ENCODE measurements at places on chromosomes 12 and 14.

DNA sequence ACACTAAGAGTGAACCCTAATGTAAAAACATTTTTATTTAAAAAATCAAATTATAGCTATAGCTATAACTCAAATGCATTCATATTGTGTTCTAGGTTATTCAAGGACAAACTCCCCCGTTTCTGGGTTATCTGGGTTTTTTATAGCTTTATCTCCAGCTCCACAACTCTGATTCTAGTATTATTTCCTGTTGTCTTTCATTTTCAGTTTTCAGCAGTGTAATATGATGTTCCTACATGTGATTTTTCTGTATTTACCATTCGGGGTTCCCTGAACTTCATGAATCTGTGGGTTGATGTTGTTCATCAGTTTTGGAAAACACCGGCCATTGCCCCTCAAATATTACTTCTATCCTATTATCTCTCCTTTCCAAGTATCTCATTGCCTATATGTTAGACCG, 221.9 kb upstream of the FOXN3 start:
- DNase-seq: no peak

GRCh38 chr14:105064721-105065143, 498 bp downstream of the GPR132 start:
- DNase-seq: peak; percentile 88

GRCh38 chr12:66119870-66120241, 10.7 kb downstream of the LLPH start:
- peak; percentile 62 for DNase-seq

- no peak for DNase-seq
Observed at GRCh38 chr12:94495445-94496115, 35.9 kb upstream of the CEP83 start.

DNA sequence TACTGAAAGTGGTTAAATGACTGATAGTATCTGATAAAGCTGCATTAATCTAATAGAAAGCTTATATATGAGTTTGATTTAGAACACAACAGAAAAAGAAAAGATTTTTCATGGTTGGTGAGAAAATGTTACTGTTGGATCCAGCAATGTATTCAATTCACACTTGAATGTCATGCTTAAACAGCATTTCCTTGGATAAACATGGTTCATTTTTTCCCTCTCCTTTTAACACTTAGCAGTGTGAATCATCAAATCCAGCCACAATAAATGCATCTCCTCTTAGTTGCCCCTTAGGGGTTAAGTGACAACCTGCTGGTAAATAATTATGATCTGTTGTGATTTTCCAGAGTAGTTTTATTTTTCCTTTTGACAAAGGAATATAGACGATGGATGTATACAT, 74.9 kb upstream of the GRIP1 start:
- no peak for DNase-seq

DNA sequence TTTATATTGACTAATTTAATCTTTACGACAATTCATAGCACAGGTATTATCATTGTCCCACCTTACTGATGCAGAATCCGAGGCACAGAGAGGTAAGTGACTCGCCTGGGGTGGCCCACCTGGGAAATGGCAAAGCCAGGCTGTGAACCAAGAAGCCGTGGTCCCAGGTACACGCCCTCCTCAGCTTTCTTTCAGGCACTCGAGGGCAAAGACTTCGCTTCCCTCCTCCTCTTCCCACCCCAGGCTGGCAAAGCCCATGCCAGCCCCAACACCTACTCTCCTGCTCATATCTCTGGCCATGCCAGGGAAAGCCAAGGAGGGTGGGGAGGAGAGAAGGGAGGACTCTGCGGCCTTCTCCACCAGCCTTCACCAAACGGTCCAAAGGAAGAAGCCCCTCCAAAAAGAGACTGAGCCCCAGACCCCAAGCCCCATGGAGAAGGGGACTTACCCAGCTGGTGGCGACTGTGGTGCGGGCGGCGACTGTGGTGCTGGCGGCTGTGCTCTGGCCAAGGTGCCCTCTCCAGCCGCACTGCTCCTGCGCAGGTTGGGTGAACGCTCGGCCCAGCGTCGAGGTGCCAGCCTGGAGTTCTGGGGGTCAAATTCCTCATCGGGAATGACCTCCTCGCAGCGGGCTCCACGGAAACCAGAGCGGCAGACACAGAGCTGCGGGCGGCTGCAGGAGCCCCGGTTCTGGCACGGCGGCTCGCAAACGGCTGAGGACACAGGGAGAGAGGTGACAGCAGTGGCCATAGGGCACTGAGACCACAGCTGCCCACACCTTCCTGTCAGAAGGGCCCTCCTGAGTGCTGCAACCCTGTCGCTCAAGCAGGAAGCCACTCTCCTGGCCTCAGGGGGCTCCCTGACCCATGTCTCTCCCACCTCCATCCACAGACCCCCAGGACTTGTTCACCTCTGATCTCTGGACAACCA, 26.4 kb downstream of the LTBP2 start:
- DNase-seq: no peak

DNA sequence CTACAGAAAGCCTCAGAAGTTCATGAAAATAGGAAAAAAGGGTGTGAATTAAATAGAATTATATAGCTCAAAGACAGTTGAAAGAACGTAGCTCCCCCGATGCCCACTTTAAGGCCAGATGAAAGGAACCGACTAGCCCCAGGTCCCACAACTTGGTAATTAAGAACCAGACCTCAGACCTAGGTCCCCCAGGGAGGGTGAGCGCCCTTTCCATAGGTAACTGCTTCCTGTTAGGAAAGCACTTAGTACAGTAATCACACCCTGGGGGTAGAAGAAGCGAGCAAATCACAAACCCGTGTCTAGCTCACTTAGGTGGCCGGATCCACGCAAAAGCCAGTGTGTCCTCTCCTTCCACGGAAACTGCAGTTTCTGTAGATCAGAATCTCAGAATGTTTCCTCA, 77.1 kb downstream of the PLXNC1 start:
- no peak for DNase-seq
